ENCODE measurements at places on chromosomes 16 and 17. TPM values are rescaled to one million over a fixed set of nuclear protein-coding genes. Genes with fewer than 3 reads are reported as not detected.

DNA sequence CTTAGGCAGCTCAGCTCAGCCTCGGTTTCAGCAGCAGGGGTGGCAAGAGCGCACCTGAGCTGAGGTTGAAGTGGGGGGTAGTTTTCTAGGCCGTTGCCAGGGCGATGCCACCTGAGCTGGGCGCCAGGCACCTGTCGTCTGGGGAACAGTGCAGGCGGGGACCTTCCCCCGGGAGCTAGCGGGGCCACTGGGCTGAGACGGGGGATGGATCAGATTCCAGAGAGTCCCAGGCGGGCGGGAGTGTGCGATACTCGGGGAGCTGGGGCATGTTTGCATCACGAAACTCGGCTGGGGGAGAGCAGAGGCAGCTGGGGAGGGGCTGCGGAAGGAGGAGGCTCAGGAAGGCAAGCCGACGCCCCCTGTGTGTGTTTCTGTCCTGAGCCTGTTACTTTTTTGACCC lies 477 bp upstream of the CLDN9 start:
- no peaks in the 10 kb centered on the region for H3K36me3 ChIP-seq
- no peak overlapping the region for H3K4me3 ChIP-seq
- DNase-seq, result no peak
- no peaks in the 10 kb centered on the region for H3K27me3 ChIP-seq
- no peak overlapping the region for H3K27ac ChIP-seq

GRCh38 chr17:40848583-40849235 lies 18.3 kb downstream of the KRT12 start:
- H3K27ac ChIP-seq, result no peak overlapping the region
- H3K36me3 ChIP-seq, result no peaks in the 10 kb centered on the region
- H3K4me3 ChIP-seq, result no peak overlapping the region
- no peaks in the 10 kb centered on the region for H3K27me3 ChIP-seq

DNA sequence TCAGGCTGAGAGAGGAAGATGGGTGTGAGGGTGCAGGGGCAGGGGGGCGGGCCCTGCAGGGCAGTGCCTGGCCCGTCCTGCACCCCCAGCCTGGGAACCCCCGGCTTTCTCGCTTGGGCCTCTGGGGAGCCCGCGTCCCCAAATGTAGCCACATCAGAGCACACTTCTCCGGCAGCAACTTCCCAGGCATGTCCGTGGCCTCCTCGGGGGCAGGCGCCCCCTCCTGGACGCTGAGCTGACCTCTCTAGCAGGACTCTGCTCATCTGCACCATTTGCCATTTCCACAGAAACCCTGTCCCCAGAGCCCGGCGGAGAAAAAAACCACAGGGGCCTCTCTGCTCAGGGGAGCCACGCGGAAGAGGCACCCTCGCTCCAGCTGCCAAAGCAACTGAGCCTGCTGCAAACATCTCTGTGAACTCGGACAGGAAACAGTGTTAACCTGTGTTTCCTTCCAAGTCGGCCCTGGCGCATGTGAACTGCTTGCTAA lies 63.4 kb downstream of the KLHDC4 start:
- H3K4me1 ChIP-seq, result no peaks in the 10 kb centered on the region
- no peaks in the 10 kb centered on the region for H3K27me3 ChIP-seq
- H3K4me3 ChIP-seq, result no peak overlapping the region
- no peak for DNase-seq

DNA sequence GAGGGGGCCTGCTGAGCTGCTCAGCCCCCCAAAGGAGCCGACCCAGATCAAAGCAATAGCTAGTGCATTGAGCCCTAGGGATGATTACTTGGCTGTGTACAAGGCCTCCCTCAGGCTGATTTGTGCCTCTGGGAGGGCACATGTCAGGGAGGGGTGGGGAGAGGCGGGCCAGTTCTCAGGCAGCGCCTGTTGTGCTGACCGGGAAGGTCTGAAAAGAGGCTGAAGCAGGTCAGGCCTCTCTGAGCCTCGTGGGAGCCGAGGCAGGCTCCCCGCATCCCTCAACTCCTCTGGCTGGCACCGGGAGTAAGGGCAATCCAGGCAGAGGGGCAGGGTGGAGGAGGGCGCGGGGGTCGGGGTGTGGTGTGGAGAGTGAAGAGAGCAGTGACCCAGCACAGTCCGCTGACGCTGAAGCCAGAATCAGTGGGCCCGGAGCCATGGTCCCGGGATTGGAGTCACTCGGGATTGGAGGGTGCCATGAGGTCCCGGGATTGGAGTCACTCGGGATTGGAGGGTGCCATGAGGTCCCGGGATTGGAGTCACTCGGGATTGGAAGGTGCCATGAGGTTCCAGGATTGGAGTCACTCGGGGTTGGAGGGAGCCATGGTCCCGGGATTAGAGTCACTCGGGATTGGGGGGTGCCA lies 3.0 kb downstream of the DCXR start:
- H3K27ac ChIP-seq, result no peak overlapping the region
- no peak overlapping the region for H3K4me3 ChIP-seq
- DNase-seq, result no peak
- no peaks in the 10 kb centered on the region for H3K36me3 ChIP-seq
- no peaks in the 10 kb centered on the region for H3K4me1 ChIP-seq
- no peaks in the 10 kb centered on the region for H3K27me3 ChIP-seq

DNA sequence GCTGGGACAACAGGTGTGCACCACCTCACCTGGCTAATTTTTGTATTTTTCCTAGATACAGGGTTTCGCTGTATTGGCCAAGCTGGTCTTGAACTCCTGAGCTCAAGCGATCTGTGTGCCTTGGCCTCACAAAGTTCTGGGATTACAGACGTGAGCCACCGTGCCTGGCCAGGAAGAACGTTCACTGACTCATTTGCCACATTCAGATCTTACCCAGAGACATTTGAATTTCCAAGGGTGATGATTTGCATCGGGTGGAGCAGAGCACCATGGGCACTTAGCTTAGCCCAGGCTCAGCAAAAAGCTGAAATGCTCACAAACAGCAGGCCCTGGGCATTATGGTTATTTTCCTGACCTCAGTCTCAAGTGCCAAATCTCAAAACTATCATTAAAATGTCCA lies 14.5 kb upstream of the ADORA2B start:
- no peaks in the 10 kb centered on the region for H3K4me1 ChIP-seq
- H3K27ac ChIP-seq, result no peak overlapping the region
- no peaks in the 10 kb centered on the region for H3K36me3 ChIP-seq
- no peak for DNase-seq
- no peak overlapping the region for H3K4me3 ChIP-seq

GRCh38 chr16:68636818-68637217 lies 8.3 kb upstream of the CDH3 start:
- H3K27ac ChIP-seq, result no peak overlapping the region
- H3K36me3 ChIP-seq, result no peaks in the 10 kb centered on the region
- no peak overlapping the region for H3K4me3 ChIP-seq
- no peaks in the 10 kb centered on the region for H3K27me3 ChIP-seq

- peaks cover 3% of the 10 kb centered on the region for H3K36me3 ChIP-seq
- no peak overlapping the region for H3K4me3 ChIP-seq
- no peak overlapping the region for H3K27ac ChIP-seq
- H3K27me3 ChIP-seq, result no peaks in the 10 kb centered on the region
These were observed 54.4 kb downstream of the BPTF start for GRCh38 chr17:67879662-67880061.

DNA sequence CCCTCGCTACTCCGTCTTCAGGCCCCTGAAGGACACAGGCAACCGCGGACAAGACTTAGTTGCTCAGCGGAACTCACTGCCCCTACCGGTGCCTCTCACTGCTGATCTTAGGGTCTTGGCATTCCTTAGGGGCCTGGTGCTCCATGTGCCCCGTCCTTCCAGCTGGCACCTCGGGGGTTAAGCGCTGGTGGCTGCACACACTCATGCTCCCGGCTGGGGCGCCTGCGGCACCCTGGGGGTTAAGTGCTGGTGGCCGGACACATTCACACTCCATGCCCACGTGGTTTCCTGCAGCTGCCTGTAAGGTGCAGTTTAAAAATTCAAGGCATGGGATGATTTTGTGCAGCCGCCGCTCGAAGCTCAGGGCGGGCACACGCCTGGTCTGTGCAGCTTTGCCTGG lies 45.1 kb downstream of the BAIAP2 start:
- no peaks in the 10 kb centered on the region for H3K36me3 ChIP-seq
- H3K27me3 ChIP-seq, result no peaks in the 10 kb centered on the region
- DNase-seq, result no peak
- no peak overlapping the region for H3K4me3 ChIP-seq

DNA sequence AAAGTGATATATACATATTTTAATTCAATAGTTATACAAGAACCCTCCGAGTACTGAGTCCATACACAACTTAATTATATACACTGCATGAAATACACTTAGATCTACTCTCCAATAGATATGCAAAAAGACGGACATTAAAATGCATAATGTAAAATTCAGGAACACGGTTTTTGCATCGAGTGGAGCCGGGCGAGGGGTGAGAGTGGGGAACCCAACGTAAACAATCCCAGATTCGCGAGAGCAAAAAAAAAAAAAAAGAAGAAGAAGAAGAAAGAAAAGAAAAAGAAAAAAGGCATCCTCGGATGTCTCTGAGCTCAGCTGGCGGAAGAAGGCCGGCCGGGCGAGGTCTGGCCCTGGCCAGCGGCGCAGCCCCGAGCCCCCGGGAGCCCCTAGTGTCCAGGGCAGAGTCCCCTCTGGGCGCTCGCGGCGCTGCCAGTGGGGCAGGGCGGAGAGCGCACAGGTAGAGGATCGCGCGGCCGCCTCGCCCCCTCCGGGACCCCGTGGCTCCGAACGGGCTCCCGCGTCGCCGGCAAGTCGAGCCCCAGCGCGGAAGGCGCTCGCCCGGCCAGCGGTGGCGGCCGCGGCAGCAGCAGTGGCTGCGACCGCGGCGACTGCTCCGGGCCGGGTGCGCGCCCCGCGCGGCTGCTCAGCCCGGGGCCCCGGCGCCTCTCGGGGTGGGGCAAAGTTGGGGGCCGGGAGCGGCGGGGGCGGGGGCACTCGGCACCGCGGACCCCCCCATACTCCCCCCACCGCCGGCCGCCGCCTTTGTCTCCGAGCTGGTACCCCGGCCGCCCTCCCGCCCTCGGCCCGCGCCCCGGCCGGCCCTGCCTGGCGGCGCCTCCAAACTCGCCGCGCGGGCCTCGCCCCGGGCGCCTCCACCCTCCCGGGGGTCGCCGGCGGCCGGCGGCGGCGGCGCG lies 9.6 kb upstream of the ZFHX3 start:
- no peaks in the 10 kb centered on the region for H3K27me3 ChIP-seq
- peaks cover 2% of the 10 kb centered on the region for H3K4me1 ChIP-seq
- H3K27ac ChIP-seq, result peak overlapping the region; percentile 100
- DNase-seq, result peak; percentile 54
- H3K4me3 ChIP-seq, result peak overlapping the region; percentile 77

DNA sequence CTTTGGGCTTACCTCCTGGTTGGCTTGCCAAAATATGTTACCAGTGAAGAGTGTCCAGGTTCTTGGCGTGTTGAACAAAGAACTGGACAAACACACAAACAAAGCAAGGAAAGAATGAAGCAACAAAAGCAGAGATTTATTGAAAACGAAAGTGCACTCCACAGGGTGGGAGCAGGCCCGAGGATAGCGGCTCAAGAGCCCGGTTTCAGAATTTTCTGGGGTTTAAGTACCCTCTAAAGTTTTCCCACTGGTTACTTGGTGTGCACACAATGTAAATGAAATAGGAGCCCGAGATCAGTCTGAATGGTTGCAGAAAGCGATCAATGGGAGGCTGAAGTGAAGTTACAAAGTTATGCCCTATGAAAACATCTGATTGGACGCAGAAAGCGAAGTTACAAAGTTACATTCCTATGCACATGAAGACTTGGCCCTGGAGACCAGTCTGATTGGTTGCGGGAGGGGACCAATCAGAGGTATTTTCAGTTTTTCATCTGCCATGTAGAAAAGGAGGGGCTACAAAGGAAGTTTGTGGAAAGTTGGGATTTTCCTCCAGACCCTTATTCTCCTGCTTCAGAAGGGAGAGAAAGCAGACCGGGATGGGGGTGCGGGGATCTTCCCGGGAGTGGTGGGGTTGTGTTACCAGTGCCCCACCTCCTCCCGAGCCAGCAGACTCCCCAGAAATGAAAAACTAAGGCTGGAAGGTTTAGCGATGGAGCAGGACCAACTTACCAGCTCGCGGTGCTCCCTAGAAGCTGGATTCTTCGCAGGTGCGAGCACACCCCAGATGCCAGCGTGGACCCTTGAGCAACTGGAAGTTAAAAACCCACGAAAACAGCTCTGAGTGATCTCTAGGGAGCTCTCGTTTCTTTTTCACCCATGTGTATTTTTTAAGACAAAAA lies at the start of gene SLFN12:
Gene SLFN12, minus strand, starts transcription at position 325 of the 899 bp plus-strand sequence. CDS start 9,472 bp downstream, outside the sequence.
- peak within 1 kb of the TSS; percentile 100 for H3K4me3 ChIP-seq
- peak within 1 kb of the TSS; percentile 63 for H3K27ac ChIP-seq
- DNase-seq, result no peak
- no peaks in the 10 kb centered on the region for H3K4me1 ChIP-seq
- peaks cover 1% of the 10 kb centered on the region for H3K36me3 ChIP-seq

GRCh38 chr16:13756411-13757140 lies 163.4 kb upstream of the ERCC4 start:
- H3K27me3 ChIP-seq, result no peaks in the 10 kb centered on the region
- no peak for DNase-seq
- no peak overlapping the region for H3K27ac ChIP-seq
- no peak overlapping the region for H3K4me3 ChIP-seq
- H3K36me3 ChIP-seq, result no peaks in the 10 kb centered on the region
- no peaks in the 10 kb centered on the region for H3K4me1 ChIP-seq

DNA sequence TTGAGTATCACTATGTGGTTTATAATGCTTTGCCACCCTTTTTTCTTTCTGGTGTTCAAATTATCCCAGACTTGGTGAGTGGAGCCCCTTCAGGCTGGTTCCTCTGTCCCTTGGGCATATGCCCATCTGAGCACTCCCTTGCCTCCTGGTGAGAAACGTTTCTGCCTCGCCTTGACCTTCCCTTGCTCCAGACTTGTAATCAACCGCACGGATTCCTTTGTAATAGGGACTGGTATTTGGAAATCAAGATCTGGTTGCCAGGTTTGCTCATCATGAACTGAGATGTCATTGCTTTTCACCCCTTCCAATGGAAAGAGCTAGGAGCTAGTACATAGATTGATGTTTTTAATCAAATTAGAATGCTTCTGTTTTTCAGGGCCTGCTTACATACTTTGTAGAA lies 43.7 kb downstream of the SEC14L1 start:
- H3K27me3 ChIP-seq, result no peaks in the 10 kb centered on the region
- H3K36me3 ChIP-seq, result no peaks in the 10 kb centered on the region
- no peak overlapping the region for H3K4me3 ChIP-seq
- no peak for DNase-seq
- no peaks in the 10 kb centered on the region for H3K4me1 ChIP-seq
- no peak overlapping the region for H3K27ac ChIP-seq

DNA sequence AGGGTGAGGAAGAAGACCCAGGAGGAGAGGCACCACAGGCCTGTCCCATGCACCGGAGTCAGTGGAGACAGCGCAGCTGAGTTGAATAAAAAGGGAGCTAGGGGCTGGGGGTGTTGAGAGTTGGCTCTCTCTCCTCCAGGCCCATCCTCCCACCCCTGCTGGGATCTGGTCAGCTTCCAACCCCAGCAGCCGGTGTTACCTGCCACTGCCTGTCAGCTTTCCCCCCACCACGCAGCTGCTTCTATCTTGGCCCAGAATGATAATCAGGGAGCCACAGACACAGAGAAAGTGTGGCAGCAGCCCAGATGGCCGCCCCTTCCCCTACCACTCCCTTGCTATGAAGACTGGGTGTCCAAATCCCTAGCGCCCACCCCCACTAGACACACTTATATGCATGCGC lies 120.6 kb upstream of the RPL38 start:
- H3K4me3 ChIP-seq, result no peak overlapping the region
- no peaks in the 10 kb centered on the region for H3K36me3 ChIP-seq
- DNase-seq, result no peak
- H3K4me1 ChIP-seq, result no peaks in the 10 kb centered on the region

- H3K27me3 ChIP-seq, result no peaks in the 10 kb centered on the region
- H3K27ac ChIP-seq, result no peak overlapping the region
- no peak for DNase-seq
- no peaks in the 10 kb centered on the region for H3K4me1 ChIP-seq
These were observed 948.1 kb downstream of the KCNJ2 start for GRCh38 chr17:71117466-71117865.

The RGS11 gene
- 76.5 TPM for polyA plus RNA-seq

The TSPOAP1 gene
- 4.3 TPM for polyA plus RNA-seq

The TNK1 gene
- polyA plus RNA-seq, result 3.1 TPM

The GINS3 gene
- 1.0 TPM for polyA plus RNA-seq

The CDRT15 gene
- not detected for polyA plus RNA-seq

The FOXC2 gene
- polyA plus RNA-seq, result 22.8 TPM

The PPP1R9B gene
- polyA plus RNA-seq, result 26.1 TPM

The RNF222 gene
- polyA plus RNA-seq, result not detected
